ENCODE measurements at places on chromosomes 1 and 21. TPM values are rescaled to one million over a fixed set of nuclear protein-coding genes. Genes with fewer than 3 reads are reported as not detected.

Gene LRRC71
- total RNA-seq: not detected

Gene TNNT2
- 0.35 TPM for total RNA-seq

Gene HSF2BP
- not detected for total RNA-seq

Gene TTC24
- not detected for total RNA-seq

Gene MAN1C1
- total RNA-seq: 0.08 TPM

Gene VANGL2
- total RNA-seq: 1.7 TPM

Gene HSPA6
- total RNA-seq: 0.75 TPM

Gene FOXJ3
- total RNA-seq: 9.7 TPM

Gene NKAIN1
- 0.08 TPM for total RNA-seq

Gene OSCP1
- 9.0 TPM for total RNA-seq

Gene KCNQ4
- not detected for total RNA-seq

Gene PERM1
- 0.12 TPM for total RNA-seq

Gene ATAD3C
- 0.15 TPM for total RNA-seq

Gene LCE1A
- not detected for total RNA-seq

Gene NHLH1
- total RNA-seq: not detected

Gene OPRD1
- total RNA-seq: under 0.01 TPM

Gene NPHS2
- not detected for total RNA-seq

Gene CAMTA1
- total RNA-seq: 53.1 TPM

Gene CD164L2
- not detected for total RNA-seq

Gene S100A11
- total RNA-seq: 58.7 TPM

Gene KCNE1
- 0.23 TPM for total RNA-seq

Gene BMP8B
- total RNA-seq: not detected

Gene OR6N1
- not detected for total RNA-seq

Gene DISP3
- total RNA-seq: under 0.01 TPM

Gene FCRL1
- total RNA-seq: 0.35 TPM

Measured in smooth muscle cell of the coronary artery (primary cell).